ENCODE measurements at places on chromosomes 13 and 19. TPM values are rescaled to one million over a fixed set of nuclear protein-coding genes. Genes with fewer than 3 reads are reported as not detected.

The F10 gene
- total RNA-seq = 5.4 TPM

The AKAP11 gene
- total RNA-seq = 28.2 TPM

The PRTN3 gene
- total RNA-seq = not detected

The CCDC169 gene
- 4.8 TPM for total RNA-seq

The TEX29 gene
- 0.42 TPM for total RNA-seq
